Activated CD4-positive, alpha-beta T cell treated with anti-CD3 and anti-CD28 coated beads for 1 hour (primary cell): ENCODE measurements at places on chromosomes 11 and 22.

DNA sequence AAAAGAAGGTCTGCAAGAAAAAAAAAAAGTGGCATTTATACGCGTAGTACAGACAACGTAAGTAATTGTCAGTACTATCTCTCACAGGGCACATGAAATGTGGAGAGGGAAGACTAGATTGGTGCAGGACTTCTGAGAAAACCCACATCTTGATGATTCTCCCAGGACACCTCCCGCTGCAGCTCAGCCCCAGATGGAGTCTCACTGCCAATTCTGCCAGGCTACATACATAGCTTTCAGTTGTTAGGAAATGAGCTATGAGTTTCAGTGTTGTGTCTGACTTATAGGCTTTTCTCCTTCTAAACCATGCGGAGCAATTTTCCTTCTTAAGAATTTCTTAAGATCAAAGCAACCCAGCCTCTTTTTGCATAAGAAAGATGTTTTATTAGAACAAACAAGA is 9.6 kb downstream of the OR5A2 start:
- DNase-seq = no peak

- no peak for DNase-seq
Observed at GRCh38 chr22:36640106-36640672, 63.4 kb downstream of the CACNG2 start.

GRCh38 chr22:26690654-26691376 is 33.4 kb downstream of the MIAT start:
- no peak for DNase-seq

DNA sequence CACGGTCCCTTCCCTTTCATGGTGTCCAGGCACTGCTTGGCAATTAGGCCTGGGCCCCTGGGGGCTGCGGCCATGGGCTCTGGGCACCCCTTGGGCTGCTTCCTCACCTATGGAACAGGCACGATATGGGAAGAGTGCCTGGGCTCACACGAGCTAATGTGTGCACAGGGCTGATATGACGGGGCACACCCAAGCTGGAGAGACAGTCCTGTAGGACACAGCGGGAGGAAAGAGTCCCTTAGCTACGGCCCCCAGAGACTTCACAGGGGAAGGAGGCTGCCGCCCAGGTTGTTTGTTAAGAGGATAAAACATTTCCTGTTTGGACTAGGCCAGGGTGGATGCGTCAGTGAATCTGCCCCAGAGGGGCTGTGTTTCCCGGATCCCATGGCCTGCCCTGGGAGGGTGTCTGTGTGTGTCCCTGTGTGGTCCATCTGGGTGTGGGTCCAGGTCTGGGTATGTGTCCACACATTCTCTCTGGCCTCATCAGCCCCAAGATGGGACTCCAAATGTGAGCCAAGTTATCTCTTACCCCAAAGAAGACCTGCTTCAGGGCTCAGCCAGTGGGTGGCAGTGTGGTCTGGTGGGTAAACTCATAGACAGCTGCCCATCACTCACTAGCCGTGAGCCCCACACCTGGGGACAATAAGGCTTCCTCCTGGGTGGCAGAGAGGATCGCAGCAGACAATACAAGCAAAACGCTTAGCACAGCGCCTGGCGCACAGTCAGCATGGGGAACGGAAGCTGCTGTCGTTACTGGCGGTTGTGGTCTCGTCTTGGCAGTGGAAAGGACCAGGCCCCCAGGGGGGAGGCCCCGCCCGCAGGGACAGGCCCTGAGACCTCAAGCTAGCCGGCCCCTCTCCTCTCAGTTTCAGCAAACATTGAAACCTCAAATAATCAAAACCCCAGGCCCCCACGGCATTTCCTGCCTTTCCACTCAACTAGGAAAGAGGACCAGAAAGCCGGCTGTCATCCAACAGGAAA is 3.2 kb upstream of the EMID1 start:
- DNase-seq = peak; percentile 17

- DNase-seq = no peak
Observed at GRCh38 chr22:49241174-49241851, 586.4 kb downstream of the BRD1 start.

GRCh38 chr11:75582506-75582894 is 20.4 kb downstream of the SERPINH1 start:
- DNase-seq = no peak

DNA sequence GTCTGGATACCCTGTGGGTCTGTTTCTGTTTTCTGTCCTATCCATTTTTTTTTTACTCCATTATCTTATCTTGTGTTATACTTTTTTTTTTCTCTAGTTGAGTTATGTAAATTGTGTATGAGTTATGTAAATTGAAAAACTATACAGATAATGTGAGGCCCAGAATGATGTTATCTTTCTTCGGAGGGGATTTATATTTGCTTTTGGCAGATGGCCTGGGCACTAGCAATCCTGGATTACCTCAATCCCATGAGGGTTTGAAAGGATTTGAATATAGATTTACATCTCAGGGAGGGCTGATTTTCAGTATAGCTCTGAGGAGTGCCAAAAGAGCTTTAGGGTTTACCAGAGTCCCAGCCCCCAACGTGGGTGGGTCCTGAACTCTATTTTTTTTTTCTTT is 71.0 kb downstream of the CSTPP1 start:
- DNase-seq = no peak

DNA sequence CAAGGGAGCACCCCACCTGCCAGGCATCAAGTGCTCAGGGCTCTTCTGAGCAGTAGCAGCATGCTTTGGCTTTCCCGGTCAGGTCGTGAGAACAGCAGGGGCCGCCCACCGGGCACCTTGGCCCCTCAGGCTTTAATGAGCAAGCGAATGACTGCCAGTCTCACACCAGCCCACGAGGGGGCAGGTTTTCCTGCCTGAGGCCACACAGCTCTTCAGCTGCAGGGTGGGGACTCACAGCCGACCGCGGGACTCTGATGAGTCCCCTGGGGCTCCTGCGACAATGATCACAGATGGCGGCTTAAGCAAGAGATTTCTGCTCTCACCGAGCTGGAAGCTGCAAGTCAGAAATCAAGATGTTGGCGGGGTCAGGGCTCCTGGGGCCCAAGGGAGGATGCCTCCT is 14.3 kb upstream of the FGF19 start:
- DNase-seq = no peak

GRCh38 chr11:100789500-100789899 is 102.4 kb downstream of the ARHGAP42 start:
- no peak for DNase-seq
